ENCODE measurements at places on chromosomes 12 and 14.

DNA sequence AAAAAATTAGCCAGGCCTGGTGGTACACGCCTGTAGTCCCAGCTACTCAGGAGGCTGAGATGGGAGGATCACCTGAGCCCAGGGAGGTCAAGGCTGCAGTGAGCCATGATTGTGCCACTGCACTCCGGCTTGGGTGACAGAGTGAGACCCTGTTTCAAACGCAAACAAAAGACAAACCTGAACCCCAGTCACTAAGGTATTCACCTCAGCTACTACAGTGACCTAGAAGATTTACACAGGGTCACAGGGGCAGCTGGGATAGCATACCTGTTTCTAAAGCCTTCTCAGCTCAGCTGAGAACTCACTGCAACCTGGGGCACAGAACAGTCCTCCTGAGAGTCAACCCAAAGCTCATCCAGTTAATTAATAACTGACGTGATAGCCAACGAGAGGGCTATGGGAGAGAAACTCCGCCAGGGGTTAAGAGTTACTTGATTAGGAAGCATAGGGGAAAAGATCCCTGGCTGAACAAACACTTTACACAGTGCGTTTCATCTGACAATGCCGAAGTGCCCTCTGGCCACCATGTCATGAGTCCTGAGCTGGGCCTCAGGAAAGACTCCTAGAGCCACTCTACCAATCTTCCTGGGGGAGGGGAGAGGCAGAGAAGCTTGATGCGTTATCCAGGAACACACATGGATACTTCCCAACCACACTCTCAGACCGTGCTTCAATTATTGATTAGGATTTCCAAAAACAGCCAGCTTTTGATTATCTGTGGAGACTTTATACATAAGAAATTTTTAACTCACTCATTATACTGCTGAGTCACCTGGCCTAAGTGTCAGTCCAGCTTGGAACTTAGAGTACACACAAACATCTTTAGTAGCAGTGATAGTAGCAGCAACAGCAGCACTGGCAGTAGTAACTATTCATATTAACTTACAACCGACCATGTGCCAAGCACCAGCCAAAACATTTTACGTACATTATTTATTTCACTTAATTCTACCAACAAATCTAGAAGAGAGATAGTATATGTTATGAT lies 48.2 kb downstream of the FOXN3 start:
- no peak for DNase-seq

GRCh38 chr12:111643427-111643826 lies 42.3 kb downstream of the BRAP start:
- DNase-seq: no peak

DNA sequence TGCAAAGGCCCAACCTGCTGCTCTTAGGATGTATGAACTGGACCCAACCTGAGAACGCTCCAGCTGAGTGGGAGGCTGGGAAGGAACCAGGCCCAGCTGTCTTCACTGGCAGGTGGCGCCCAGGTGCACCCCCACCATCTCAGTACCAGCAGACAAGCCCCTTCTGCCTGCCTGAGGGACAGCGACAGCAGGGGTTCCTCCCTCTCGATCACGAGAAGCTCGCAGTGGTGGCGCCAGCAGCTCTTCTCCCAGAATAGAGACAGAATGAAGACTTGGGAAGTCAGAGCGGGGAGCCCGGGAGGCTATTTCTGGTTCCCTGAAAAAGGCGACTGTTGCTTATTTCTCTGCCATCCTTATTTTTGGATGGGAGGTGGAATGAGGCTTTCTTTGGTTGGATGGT lies 46.5 kb downstream of the CHGA start:
- DNase-seq: no peak

- no peak for DNase-seq
Measured at GRCh38 chr12:80627782-80628181, 79.7 kb upstream of the MYF6 start.

GRCh38 chr12:74021937-74022336 lies 515.7 kb upstream of the ATXN7L3B start:
- peak; percentile 29 for DNase-seq

GRCh38 chr12:81212996-81213696 lies 135.3 kb downstream of the ACSS3 start:
- no peak for DNase-seq

GRCh38 chr14:81113176-81113575 lies 107.6 kb downstream of the GTF2A1 start:
- no peak for DNase-seq

GRCh38 chr14:72451054-72451972 lies 442.6 kb downstream of the DPF3 start:
- DNase-seq: no peak

GRCh38 chr14:81123811-81124210 lies 96.9 kb downstream of the GTF2A1 start:
- DNase-seq: no peak

- no peak for DNase-seq
Measured at GRCh38 chr14:90368946-90369721, 27.7 kb upstream of the CALM1 start.

- no peak for DNase-seq
Measured at GRCh38 chr12:4223273-4223845, 50.2 kb upstream of the CCND2 start.

DNA sequence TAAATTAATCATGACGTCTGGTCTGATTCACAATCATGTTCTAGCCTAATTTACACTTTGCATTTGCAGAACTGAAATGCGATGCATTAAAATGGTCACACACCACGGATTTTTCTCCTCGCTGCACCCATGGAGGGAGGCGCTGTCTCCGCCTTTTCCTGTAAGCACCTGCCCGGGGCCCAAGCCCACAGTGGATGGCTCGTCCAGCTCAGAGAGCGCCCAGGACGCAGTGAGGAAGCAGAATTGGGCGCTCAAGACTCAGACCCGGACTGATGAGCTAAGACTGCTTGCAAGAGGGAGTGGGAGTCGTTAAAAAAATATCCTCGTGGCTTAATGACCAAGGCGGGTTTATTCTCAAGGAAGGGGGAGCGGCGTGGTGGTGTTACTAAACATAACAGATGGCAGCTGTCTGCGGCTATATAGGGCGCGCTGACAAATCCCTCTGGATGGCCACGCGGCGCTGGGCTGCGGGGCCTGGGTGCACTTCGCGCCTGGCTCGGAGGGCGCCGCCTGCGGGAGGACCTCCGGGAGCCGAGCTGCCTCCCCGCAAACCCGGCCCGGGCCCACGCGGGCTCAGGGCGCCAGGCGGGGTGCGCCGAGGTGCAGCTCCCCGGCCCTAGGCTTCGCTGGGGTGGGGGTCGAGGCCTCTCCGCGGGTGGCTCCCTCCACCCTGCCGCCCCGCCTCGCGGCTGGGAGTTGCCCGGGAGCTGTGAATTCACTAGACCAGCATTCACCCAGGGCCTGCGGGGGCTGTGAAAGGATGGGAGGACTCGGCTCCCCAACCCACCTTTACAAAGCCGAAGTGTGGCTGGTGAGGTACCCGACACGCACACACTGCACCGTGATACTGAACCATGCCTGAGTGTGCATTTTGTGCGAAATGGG lies 78.7 kb downstream of the PPM1A start:
- no peak for DNase-seq
